ENCODE measurements at places on chromosomes 16 and 17.

DNA sequence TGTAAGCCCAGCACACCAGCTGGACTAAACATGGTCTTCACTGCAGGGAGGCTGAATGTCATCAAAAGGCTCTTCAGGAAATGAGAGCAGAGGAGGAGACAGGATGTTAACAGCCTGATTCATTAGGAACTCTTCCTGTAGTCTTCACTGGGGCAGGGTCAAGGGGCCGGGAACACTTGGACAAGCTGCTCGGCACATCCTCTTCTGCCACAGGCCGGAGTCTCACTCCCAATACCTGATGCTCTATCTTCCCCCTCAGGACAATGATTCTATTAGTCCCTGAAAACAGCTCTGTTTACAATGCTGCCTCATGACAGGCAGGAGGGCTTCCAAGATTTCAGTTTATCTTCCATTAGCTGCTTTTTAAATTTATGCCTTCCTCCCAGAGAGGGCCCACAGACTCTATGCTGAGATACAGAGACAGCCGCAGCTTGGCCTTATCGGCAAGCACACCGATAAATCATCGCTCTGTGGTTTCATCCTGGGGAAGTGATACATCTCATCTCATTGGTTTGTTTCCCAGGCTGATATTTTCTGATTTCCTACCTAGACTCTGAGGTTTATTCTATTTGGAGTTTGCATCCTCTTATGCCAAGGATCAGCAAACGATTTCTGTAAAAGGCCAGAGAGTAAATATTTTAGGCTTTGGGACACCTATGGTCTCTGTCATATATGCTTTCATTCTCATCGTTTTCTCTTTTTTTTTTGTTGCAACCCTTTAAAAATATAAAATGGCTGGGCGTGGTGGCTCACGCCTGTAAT, 214.0 kb upstream of the ASIC2 start:
- no peak for DNase-seq

- DNase-seq: no peak
Measured at GRCh38 chr17:4006165-4006589, 41.9 kb upstream of the ATP2A3 start.

DNA sequence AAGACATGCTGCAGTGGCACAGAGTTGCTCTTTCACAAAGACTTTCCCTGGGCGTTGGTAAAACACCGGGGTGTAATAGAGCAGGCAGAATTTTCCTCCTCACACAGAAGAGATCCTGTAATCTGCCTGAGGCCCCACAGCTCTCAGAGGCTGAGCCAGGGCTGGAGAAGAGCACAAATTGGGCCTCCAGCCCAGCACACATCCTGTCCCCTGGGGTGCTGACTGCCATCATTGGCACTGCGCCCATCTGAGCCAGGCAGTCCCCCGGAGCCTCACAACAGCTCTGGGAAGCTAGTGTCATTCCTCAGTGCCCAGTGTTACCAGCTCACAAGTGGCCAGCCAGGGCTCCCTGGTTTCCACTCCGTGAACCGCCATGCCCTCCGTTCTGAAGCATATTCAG, 119.4 kb downstream of the SOCS1 start:
- peak; percentile 58 for DNase-seq

DNA sequence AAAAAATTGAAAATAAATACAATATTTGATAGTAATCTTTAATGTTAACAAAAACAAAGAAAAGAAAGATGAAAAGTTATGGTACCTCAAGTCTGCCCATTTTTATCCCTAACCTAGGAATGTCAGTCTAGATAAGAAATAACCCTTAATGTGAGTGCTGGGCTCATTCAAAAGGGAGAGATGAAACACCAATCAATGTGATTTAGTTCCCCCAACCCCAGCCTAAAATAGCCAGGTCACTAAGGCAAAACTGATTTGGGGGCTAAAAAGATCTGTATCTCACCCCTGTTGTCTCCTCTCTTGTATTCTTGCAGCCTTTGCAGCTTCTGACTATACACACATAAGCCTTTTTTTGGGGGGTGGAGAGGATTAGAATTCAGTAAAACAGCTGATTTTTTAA, 3.2 kb upstream of the IGF2BP1 start:
- no peak for DNase-seq

DNA sequence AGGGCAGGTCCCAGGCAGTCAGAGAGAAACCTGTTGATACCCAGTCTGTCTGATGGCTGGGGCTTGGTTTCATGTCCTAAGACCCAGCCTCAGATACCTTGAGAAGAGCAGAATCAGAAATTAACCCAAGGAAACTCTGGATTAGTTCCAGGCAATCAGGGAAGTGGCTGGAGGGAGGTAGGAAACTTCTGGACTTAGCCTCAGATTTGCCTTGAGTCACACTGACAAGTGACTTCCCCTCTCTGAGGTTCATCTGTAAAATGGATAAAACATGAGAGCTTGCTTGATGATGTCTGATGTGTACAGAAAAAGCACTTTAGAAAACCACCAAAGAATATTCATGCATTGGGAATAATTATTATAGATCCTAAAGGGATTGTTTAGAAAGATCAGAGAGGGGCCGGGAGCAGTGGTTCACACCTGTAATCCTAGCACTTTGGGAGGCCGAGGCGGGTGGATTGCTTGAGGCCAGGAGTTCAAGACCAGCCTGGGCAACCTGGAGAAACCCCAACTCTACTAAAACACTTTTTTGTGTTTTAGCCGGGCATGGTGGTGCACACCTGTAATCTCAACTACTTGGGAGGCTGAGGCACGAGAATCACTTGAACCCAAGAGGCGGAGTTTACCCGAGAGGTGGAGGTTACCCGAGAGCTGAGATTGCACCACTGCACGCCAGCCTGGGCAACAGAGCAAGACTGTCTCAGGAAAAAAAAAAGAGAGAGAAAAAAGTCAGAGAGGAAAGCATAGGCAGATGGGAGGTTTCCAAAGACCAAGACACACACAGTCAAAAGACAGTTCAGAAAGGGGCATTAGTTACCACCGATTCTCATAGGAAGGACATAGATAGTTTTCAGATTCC, 3.8 kb downstream of the CIITA start:
- DNase-seq: no peak

GRCh38 chr16:72609066-72609465, 437.1 kb upstream of the PMFBP1 start:
- DNase-seq: no peak

DNA sequence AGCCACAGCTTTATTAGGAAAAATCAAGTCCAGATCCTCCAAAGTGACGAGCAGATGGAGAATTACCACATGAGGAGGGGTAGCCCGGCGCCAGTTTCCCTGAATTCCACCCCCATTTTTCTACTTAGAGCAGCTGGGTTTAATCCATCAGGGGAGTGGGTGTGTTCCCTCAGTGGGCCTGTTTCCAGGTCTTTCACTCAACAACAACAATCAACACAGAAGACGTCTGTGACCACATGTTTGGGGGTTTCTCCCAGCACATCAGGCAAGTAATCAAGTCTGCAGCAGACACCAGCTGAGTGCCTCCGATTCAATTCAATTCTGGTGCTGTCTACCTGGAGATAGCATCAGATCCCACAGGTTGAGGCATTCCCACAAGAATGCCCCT, 6.8 kb downstream of the SLC6A2 start:
- no peak for DNase-seq

DNA sequence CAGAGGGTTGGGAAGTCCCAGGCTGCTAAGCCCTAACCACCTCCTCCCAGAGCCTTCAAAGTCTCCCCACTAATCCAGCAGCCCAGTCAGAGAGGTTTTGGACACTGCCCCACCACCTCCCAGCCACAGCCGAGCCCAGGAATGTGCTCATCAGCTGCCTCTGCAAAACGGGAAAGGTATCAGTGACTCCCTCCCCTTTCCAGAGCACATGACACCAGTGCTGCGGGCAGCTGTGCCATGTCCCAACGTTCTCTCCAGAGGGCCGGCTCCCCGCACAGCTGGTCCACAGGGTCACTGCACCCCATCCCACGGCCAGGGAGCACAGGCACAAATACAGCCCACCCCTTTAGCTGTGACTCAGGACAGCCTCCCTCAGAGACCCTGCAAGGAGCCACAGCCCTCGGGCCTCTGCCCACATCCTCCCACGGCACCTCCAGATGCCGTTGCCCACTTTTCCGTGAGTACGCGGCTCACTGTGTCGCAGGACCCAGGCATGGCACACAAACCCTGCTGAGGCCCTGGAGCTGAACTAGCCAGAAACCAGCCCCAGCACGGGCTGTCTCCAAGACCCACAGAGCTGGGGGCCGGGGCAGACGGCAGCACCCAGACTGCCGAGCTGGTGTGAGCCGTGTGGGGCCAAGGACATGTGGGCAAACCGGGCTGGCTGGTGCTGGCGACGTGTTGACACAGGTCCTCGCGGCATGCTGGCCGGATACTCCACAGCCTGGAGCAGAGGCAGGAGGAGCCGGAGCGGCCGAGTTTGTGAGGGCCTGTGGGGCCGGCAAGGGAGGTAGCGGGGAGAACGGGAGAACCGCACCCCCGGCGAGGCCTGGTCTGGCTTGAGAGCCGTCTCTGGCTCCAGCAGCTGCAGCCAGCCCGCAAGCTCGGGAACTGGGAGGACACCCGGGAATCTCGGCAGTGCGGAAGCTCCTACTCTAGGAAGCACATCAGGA, 6.3 kb upstream of the PPP1R27 start:
- DNase-seq: no peak

Data from AG08395 (cell line).